ENCODE measurements at places on chromosomes 16 and 17.

- DNase-seq: no peak
Observed at GRCh38 chr17:72361892-72362291, 241.1 kb downstream of the SOX9 start.

- DNase-seq: no peak
Observed at GRCh38 chr16:2981177-2981898, 1.1 kb upstream of the PKMYT1 start.

- DNase-seq: no peak
Observed at GRCh38 chr17:77657839-77658238, 300.7 kb upstream of the TNRC6C start.

DNA sequence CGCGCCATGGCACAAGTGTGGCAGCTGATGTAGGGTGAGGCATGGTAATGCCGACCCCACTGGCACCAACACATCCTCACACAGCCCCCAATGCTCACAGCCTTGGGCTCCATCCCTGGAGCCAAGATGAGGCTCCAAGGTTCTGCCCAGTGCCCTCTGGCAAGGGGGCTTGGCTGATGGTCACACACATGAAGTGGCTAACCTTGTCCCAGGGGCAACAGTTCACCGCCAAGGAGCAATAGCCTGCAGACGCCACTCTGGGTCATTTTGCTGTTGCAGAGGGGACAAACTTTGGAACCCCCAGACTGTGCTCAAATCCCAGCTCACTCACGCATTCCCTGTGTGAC, 26.8 kb downstream of the TNFRSF13B start:
- DNase-seq: no peak

GRCh38 chr17:63534078-63534570, 11.0 kb downstream of the KCNH6 start:
- DNase-seq: no peak

DNA sequence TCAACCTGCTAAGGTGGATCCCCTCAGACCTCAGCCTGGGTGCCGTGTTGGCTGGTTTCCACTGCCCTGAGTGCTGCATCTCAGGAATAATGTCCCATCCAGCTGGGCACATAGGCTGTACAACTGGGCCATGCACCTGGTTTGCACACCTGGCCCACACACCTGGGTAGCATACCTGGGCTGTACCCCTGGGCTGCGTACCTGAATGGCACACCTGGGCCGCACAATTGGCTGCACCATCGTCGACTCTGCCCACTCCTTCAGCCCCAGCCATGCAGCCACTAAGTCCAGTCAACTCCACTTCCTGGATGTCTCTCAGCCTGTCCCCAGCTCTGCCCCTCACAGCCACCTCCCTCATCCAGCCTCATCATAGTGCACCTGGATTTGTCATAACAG, 7.9 kb downstream of the SLC5A10 start:
- DNase-seq: no peak

GRCh38 chr16:50169555-50170096, 16.5 kb downstream of the TENT4B start:
- no peak for DNase-seq

- no peak for DNase-seq
Observed at GRCh38 chr16:86330906-86331305, 179.4 kb upstream of the FOXF1 start.

- DNase-seq: no peak
Observed at GRCh38 chr16:82454152-82454551, 172.6 kb upstream of the CDH13 start.

- no peak for DNase-seq
Observed at GRCh38 chr16:76800196-76800595, 390.8 kb upstream of the MON1B start.

GRCh38 chr16:89366561-89367537, 123.5 kb downstream of the ANKRD11 start:
- DNase-seq: no peak

- no peak for DNase-seq
Observed at GRCh38 chr16:86681031-86681756, 102.8 kb downstream of the FOXL1 start.

- DNase-seq: no peak
Observed at GRCh38 chr17:3213001-3213400, 5.5 kb downstream of the OR1A1 start.

- no peak for DNase-seq
Observed at GRCh38 chr16:19177111-19177739, 9.2 kb downstream of the SYT17 start.

- DNase-seq: no peak
Observed at GRCh38 chr16:35011-35677, 18.3 kb downstream of the POLR3K start.

- DNase-seq: no peak
Observed at GRCh38 chr16:84479716-84480450, 24.6 kb downstream of the MEAK7 start.

DNA sequence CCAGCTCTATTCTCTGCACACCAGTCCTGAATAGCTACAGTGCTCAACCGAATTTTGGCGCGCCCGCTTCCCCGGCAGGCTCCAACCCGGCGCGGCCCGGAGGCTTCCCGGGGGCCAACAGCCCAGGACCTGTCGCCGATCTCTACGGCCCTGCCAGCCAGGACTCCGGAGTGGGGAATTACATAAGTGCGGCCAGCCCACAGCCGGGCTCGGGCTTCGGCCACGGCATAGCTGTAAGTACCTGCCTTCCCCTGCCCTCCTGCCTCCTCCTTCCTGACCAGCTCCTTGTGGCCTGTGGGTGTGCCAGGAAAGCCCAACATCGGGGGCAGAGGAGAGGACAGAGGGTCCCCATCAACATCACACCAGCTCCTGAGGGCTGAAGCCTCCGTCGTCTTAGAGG, 70.2 kb downstream of the CCDC182 start:
- no peak for DNase-seq

GRCh38 chr16:80852261-80852872, 48.0 kb upstream of the CDYL2 start:
- DNase-seq: no peak

GRCh38 chr16:66695471-66695934, 1.0 kb downstream of the CMTM4 start:
- no peak for DNase-seq

DNA sequence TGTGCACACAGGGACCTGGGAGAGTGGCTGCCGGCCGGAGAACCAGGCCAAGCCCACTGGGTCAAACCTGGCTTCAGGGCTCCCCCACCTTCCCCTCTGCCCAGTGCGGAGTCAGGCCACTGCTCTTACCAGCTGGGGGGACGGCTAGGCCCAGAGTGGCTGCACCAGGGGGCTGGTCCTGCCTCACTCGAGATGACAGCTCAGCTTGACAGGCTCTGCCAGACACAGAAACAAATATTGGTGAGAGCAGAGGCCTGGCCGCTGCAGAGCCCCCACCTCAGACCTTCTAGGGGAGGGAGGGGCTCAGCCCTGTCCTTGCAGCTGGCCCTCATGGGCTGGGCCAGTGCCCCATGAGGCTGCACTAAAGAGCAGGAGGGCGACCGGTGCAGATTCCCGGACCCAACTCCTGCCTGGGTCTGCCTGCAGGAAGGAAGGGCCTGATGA, 4.5 kb downstream of the NUDT16L1 start:
- no peak for DNase-seq

GRCh38 chr17:17757391-17757791, 76.1 kb downstream of the RAI1 start:
- no peak for DNase-seq

DNA sequence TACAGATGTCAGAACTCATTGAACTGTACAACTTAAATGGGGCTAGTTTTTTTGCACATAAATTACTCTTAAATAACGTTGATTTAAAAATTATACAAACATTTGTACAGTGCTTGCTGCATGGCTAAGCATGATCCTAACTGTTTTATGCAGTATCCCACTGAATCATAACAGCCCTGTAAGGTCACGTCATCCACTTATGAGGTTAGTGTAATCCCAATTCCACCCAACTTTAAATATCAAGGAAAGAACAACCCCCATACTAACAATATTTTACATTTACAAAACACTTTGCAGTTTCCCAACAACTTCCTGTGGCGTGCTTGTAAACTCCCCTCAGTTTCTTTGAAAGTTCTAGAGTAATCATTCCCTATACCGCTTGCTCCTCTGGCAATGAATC, 190.1 kb upstream of the SALL1 start:
- DNase-seq: no peak

DNA sequence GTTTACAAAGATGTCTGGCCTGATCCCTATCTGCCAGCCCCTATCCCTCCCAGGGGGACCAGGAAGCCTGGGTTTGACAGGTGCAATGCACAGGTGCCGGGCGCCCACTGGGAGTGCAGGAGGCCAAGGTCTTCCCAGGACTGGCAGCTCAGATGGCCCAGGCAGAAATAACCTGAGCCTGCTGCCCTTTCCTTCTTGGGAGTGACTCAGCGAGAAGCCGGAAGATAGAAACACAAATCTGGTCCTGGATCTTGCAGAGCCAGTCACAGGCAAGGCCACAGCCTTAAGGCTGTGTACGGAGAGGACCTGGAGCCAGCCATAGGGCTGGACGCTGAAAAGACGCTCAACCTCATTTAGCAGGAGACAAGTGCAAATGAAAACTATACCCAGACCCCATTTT, 27.7 kb downstream of the GPR142 start:
- no peak for DNase-seq

DNA sequence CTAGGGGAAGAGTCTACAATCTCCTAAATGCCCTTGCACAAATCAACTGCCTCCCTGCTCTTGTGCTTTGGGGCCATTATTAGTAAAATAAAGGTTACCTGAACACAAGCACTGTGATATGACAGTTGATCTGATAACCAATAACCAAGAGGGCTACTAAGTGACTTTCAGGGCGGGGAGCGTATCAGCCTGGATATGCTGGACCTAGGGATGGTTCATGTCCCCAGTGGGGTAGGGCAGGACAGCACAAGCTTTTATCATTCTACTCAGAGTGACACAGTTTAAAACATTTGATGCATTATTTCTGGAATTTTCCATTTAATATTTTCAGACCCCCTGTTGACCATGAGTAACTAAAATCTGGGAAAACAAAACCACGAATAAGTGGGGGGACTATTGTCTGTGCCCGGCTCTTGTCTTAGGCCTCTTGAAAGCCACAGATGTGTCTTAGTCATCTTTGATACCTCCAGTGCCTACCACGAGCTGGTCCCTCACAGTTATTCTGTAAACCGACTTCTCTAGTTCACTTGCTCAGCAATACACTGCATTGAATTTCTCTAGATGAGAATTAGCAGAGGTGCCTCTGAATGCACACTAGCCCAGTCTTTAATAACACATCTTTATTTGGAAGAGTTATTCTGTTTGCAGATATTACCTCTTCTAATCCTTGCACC, 94.6 kb upstream of the DHX40 start:
- DNase-seq: no peak

DNA sequence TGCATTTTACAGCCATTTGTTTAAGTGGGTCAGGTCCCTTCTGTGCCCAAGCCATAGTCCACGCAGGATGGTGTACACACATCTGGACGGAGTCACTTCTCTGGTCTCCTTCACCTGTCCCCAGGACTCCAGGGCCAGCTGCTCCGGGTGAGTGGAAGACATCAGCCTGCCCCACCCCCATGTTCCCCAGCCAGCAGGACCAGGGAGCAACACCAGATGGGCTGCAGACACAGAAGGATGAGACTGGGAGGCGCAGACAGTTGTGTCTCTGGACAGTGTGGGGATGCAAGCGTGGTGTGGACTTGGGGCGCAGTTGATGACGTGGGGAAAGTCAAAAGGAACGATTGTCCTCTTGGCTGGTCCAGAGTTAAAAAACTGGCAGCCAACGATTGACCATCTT, 24.6 kb upstream of the WFDC1 start:
- no peak for DNase-seq

GRCh38 chr16:52367821-52368220, 179.1 kb downstream of the TOX3 start:
- no peak for DNase-seq

DNA sequence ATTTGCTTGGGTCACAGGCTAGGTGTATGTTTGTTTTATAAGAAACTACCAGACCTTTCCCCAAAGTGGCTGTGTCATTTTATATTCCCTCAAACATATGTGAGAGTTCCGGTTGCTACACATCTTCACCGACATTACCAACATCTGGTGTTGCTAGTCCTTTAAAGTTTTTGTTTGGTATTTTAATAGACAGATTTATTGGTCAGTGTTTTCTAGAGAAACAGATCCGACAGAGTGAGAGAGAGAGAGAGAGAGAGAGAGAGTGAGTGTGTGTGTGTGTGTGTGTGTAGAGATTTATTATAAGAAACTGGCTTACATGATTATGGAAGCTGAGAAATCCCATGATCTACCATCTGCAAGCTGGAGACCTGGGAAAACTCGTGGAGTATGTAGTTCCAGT, 31.0 kb downstream of the LDHD start:
- DNase-seq: no peak

GRCh38 chr16:22355487-22355908, 18.9 kb downstream of the CDR2 start:
- no peak for DNase-seq

DNA sequence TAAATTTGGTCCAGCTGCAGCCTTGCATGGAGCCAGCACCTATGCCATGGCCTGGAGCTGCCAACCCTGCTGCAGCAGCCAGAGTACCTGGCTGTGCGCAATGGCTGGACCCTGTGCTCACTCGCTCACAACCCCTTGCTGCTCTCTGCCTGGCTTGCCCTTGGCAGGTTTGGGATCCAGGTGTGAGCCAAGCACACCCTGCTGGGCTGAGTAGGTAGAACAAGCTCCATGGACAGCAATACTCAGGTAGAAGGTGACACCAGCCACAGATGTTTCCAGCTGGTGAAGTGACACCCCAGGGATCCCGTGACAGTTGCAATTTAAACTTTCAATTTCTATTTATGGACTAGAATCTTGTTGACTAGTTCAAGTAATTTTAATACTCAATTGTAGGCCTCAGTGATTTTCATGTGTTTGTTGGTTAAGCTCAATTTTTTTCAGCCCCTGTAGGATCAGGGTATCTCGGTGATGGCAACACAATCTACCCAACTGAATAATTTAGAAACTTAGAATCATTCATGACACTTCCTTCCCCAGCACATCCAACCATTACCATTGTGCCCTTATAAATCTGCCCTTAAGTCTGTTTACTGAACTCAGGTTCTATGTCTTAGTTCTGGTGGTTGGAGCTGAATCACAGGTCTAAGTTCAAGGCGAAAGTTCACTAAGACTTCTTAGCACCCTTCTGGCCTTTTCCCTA, 480.0 kb downstream of the PMP22 start:
- DNase-seq: no peak

GRCh38 chr16:85601730-85602401, 11.3 kb upstream of the GSE1 start:
- DNase-seq: no peak

GRCh38 chr17:8742819-8743218, 1.8 kb downstream of the CCDC42 start:
- DNase-seq: no peak

DNA sequence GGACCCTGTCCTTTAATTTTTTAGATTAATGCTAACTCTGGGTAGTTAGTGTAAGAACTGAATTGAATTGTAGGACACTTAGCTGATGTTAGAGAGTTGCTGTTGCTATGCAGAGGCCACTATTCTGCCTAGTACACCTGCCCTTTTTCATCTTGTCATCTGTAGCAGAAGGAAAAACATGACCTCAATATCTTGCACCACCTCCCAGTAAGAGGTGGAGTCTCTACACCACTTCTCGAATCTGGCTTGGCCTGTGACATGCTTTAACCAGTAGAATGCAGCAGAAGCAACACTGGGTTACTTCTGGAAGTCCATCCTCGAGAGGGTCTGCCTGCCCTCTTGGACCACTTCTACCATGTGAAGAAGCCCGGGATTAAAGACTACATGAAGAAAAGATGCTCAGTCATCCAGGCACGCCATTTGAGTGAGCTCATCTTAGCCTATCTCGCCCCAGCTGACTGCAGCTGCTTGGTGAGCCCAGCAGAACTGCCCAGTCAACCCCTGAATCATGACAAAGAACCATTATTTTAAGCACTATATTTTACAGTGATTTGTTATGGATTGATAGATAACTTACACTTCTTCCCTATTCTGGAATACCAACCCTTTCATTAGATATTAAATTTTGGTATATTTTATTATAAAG, 153.5 kb downstream of the MYO1D start:
- no peak for DNase-seq

Measured in NCI-H1930 (cell line).